ENCODE measurements at places on chromosomes 6 and 20. TPM values are rescaled to one million over a fixed set of nuclear protein-coding genes. Genes with fewer than 3 reads are reported as not detected.

The GSTA2 gene
- total RNA-seq, result not detected

GRCh38 chr6:46530896-46531295 is 39.6 kb upstream of the RCAN2 start:
- no peak for DNase-seq

DNA sequence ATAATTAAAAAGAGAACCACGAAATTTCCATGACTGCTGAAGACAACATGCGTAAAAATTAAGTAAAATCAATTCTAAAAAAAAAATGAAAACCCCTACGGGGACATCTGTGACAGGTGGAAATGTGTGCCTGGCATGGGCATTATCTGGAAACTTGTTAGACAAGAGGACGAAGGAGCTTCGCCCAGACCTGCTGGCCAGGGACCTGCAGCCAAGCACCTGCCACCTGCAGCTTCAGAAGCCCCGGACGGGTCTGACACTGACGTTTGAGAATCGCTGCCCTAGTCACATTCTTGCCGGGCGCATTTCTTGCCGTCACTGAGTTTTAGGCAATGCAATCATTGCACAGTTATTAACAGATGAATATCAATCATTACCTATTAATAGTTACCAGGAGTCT is 140.3 kb downstream of the SMOC2 start:
- no peak for DNase-seq

The DSP gene
- total RNA-seq, result 0.07 TPM

The EYA4 gene
- not detected for total RNA-seq

GRCh38 chr20:56360908-56361205 is 2.1 kb downstream of the FAM210B start:
- DNase-seq, result no peak

The MOG gene
- total RNA-seq, result not detected

DNA sequence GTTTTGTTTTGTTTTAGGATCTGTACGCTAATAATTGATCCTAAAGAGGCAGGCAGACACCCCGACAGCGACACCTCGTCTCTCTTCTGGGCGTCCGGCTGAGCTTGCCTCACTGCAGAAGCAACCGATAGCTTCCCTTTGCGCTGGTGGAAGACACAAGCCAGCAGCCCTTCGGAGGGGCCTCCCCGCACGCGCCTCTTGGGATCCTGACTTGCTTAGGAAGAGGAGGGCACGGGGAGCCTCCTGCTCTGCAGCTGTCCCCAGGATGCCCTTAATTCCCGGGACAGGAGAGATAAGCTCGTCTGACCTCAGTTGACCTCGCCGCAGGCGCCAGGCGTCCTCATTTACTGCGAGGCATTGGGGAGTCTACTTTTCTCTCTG is 94.0 kb downstream of the CD83 start:
- no peak for DNase-seq

GRCh38 chr6:26350858-26351543 is 14.0 kb upstream of the BTN3A2 start:
- no peak for DNase-seq

GRCh38 chr6:111263837-111264236 is 176.5 kb downstream of the SLC16A10 start:
- no peak for DNase-seq

DNA sequence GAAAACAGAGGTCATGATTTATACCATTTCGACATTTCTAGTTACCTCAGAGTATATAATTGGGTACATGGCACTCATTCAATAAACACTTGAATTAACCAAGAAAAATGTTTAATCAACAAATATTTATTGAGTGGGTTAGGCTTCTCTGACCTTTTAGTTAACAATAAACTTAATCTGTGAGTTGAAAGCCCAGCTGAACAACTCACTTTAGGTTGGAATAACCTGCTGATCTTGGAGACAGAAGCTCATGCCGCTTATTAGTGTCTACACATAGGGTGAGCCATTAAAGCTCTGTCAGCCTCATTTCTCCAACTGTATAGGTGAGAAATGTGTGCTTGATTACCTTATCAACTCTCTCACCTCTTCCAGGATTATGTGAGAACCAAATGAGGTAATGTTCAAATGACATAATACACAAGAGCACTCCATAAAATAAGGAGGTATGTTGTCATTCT is 98.2 kb upstream of the DTNBP1 start:
- no peak for DNase-seq

GRCh38 chr6:100376103-100376502 is 88.6 kb downstream of the SIM1 start:
- no peak for DNase-seq

DNA sequence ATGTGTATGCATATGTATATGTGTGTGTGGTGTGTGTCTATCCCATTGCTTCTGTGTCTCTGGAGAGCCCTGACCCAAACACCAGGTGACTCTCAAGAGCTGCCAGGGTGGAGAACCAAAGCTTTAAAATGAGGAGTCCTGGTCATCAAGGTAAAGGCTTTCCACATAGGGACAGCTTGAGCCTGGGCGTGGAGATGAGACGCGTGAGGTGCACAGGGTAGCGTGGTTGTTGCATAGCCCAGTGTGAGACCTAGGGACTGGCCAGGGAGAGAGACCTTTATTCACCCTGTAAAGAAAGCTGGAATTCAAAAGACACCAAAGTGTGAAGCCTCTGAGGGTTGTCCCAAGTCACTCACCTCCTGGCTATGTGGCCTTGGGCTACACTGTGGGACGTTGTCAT is 149.1 kb downstream of the SYCP2 start:
- DNase-seq, result no peak

The RIPPLY2 gene
- total RNA-seq, result not detected

The OOEP gene
- not detected for total RNA-seq

GRCh38 chr6:77468939-77469338 is 5.6 kb upstream of the HTR1B start:
- DNase-seq, result no peak

DNA sequence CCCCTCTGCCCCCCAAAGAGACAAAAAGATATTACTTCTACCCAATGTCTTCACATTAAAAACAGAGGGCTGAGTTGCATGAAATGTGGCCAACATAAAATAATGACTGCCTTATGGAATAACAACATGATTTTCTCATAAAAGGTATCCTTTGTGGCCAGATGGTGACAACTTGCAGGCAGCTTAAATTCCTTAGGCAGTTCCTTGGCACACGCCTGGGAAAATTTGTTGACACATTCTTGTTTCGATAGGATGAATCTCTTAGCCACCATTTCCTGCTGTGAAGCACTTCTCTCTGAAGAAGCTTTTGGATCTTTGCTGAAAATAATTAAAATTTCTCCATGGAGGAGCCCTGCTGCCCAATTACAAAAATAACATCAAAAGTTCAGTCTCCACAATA is 109.0 kb upstream of the COL21A1 start:
- DNase-seq, result no peak

- DNase-seq, result no peak
These were observed 4.1 kb upstream of the MAN1A1 start for GRCh38 chr6:119353696-119354095.

- no peak for DNase-seq
These were observed 124.4 kb downstream of the TTLL2 start for GRCh38 chr6:167449094-167449861.

GRCh38 chr20:58135441-58136148 is 92.9 kb downstream of the ANKRD60 start:
- no peak for DNase-seq

- no peak for DNase-seq
These were observed 68.1 kb upstream of the RNF146 start for GRCh38 chr6:127198549-127198948.

DNA sequence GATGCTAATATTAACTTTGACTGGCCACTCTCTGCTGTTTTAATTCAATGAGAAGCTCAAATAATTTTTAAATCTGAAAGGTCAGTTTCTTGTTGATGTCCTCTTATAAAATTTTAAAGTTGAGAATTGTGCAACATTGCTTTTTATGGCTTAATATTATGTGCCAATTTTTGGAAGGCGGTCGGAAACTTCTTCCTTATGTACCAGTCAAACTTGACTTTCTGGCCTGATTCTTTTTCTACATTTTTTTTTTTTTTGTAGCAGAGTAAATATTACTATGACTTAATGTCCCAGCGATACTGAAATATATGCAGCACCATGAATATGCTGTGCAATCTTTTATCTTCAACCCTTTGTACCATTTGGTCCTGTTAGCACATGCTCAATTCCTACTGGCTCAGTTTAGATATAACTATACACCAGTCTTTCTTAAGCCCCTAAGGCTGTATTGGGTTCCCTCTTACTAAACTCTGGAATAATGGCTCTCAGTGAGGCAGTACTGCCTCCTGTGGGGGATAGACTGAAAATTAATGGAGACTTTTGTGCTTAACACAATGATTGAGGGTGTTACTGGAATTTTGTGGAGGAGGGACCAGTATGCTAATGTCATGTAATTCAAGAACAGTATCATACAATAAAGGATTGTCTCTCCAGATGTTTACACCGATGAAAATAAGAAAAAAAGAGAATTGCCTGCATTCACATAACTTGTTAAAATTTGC is 156.4 kb upstream of the SYNCRIP start:
- DNase-seq, result no peak

The MAS1 gene
- not detected for total RNA-seq

DNA sequence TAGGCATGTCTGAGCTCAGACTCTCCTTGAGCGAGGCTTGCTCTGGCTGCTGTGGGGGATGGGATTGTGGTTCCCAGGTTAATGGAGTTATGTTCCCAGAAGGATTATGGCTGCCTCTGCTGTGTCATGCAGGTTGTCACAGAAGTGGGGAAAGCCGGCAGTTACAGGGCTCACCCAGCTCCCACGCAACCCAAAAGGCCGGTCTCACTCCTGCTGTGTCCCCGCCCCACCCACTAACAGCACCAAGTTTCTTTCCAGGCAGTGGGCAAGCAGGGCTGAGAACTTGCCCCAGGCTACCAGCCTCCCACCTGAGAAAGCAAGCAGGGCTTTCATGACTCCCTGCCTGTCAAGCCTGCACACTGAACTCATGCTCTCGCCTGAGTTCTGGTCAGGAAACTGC is 750.5 kb downstream of the FRK start:
- DNase-seq, result no peak

Measured in pulmonary artery endothelial cell (primary cell).